ENCODE measurements at places on chromosomes 1 and 21.

DNA sequence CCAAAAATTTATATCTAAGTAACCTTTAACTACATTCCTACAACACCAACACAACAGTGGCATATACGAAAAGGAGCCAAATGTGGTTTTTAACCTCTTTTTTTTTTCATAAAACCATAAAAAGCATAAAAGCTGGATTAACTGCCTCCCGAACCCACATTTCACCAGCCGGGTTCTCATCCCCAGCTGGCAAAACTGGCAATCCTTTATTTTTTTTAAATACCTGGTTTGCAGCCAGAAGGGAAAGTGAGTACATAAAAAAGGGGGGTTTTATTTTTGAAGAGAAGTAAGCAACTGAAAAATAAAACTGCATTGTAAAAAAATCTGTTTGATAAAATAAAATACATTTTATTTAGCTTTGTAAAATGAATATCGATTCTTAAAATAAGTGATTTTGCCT lies 295.4 kb downstream of the AKT3 start:
- DNase-seq, result no peak

GRCh38 chr21:14361958-14362357 lies 21.0 kb downstream of the HSPA13 start:
- no peak for DNase-seq

GRCh38 chr1:198203434-198203833 lies 46.6 kb downstream of the NEK7 start:
- DNase-seq, result no peak

GRCh38 chr1:28247612-28248272 lies 11.6 kb upstream of the SESN2 start:
- no peak for DNase-seq

DNA sequence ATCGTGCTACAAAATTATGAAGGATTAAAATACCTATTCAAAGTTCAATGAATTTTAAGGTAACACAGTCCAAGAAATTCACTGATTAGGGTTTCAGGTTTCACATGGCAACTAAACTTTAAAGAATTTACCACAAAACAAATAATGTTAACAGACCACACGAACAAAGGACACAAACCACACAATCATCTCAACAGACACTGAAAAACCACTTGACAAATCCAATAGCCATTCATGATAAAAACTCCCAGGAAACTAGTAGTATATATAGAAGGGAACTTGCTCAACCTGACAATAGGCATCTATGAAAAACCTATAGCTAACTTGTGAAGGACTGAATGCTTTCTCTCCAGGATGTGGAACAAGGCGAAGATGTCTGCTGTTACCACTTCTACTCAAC lies 21.1 kb upstream of the SH2D5 start:
- DNase-seq, result no peak
